RPMI8226 (cell line): ENCODE measurements at places on chromosomes 16 and 17.

DNA sequence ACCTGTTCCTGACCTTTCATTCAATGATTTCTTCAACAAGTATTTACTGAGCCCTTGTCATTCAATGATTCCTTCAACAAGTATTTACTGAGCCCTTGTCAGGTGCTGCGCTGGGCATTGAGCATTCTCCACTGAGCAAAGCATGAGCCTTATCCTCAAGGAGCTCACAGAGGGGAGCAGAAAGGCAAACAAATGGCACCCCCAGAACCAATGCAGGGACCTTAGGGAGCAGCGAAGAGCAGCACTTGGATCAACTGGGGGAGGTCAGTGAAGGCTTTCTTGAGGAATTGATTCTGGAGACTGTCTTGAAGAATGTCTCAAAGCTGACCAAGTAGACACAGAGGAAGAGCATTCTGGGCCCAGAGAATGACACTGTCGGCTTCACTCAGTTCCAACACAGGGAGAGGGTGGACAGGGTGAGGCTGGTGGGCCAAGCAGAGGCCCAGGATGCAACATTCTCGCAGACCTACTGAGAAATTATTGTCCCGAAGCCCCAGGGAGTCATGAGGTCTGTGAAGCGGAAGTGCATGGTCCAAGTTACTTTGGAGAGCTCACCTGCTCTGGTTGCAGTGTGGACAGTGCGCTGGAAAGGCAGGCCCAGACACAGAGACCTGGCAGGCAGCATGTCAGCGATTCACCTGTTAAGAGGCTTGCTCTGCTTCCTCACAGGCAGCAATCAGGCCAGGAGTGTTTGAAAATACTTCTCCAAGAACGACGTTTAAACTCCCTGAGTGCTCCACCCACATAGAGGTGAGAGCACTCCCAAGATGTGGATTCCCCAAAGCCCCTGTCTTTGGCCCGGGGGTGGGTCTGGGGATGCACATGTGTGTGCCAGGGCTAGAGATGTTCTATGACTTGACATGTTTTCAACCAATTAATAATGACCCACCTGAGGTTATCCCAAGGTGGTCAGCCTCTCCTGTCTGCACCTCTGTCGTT lies 3.2 kb upstream of the MPO start:
- no peak for DNase-seq

DNA sequence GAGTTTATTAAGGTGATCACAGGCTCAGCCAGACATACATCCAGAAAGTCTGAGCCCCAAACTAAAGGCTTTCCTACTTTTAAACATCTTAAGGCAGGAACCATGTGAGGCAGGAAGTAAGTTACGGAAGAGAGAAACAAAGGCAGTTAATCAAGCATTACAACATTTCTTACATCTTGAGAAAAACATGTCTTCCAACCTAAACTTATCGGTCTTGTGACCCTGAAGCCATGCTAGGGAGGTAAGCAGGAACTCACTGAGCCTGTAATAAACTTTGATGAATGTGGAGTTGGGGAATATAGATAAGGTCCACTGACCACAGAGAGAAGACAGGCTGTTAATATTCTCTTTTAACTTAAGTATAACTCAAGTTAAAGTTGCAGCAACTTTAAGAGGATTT lies 3.5 kb upstream of the ACSM3 start:
- no peak for DNase-seq

DNA sequence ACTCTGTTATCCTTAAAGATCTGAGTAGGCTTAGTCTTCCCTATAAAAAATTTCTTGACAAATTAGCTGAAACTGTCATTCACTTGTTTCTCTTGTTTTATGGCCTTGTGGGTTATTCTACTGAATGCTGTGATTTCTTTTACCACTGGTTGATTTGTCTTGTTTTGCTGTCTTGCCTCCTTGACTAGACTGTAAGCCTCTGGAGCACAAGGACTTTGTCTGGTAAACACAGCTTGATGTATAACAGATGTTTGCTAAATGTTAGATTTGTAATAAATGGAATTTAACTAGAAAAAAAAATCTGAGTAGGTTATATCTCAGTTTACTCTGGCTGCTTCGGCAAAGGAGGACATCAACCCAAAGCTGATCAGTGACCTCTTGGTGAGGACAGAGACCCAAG lies 21.6 kb downstream of the VAC14 start:
- DNase-seq: no peak

- DNase-seq: peak; percentile 72
These were observed 12.8 kb downstream of the PIMREG start for GRCh38 chr17:6456914-6457687.

DNA sequence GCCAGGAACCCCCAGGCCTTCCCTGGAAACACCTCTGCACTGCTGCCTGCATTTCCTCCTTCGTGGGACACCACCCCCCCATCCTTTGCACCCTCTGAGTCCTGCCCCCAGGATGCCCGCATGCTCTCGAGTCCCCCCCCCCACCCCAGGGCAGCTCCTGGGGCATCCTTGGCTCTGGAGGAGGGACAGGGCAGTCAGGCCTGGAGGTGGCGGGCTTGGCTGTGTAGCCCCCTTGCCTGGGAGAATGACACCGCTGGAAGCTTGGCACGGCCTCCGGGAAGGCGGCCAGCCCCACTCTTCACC lies 98.9 kb upstream of the GSE1 start:
- no peak for DNase-seq

GRCh38 chr16:81237282-81237681 lies 1.2 kb upstream of the BCO1 start:
- DNase-seq: no peak

DNA sequence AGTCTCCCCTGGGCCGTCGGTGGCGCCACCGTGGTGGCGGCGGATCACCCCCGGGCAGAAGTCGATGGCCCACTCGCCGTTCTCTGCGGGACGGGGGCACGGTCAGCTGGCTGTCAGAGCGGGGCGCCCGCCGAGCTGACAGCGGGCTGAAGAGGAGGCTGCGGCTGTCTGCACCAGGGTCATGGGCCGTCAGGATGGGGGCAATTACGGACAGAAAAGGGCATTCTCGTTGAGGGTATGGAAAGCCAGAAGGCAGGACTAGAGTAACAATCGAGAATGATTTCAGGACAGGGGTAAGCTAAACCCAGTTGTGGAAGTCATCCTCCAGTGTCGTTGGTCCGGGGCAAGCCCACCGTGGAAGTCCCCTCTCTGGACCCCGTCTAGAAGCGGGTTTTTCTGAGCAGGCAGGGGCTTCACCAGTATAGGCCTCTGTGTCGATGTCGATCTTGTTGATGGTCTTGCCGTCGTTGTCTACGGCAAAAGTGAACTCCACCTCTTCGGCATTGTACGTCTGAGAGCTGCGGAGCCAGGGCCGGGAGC lies 1.7 kb downstream of the CHRNE start:
- no peak for DNase-seq

GRCh38 chr17:73634629-73635028 lies 9.6 kb downstream of the SDK2 start:
- DNase-seq: no peak

GRCh38 chr17:45719335-45720071 lies 64.6 kb upstream of the CRHR1 start:
- peak; percentile 16 for DNase-seq

- DNase-seq: no peak
These were observed 17.4 kb downstream of the RNF43 start for GRCh38 chr17:58399974-58400373.

GRCh38 chr17:29080323-29080722 lies 37.4 kb downstream of the PIPOX start:
- no peak for DNase-seq

DNA sequence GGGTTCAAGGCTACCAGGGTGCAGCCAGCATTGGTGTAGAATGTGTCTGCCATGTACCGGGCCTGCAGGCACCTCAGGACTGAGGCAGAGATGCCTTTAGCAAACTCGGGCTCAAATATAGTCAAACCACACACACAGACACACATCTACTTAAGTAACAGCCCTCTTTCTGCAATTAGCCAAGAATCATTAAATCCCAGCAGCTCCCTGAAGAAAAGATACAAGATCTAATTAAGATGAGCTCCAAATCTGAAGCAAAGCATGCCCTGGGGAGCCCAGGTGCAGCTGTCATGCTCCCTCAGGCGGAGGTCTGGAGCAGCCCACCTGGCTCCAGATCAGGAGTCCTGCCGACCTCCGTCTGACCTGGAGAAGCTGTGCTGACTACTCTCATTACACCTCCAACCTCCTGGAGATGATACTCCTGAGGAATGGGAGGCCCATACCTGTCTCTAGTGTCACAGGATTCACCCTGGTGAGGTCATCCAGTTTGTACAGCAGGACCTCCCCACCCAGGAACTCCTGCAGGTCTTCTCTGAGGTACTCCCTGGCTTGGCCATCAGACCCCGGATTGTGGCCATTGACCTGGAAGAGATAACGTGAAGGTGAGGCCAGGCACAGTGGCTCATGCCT lies 6.9 kb downstream of the MYO19 start:
- DNase-seq: no peak
